ENCODE measurements at places on chromosomes 3 and 15. TPM values are rescaled to one million over a fixed set of nuclear protein-coding genes. Genes with fewer than 3 reads are reported as not detected.

GPR62 gene
- not detected for total RNA-seq

CCR9 gene
- not detected for total RNA-seq

TFDP2 gene
- 58.9 TPM for total RNA-seq

CCR8 gene
- 1.0 TPM for total RNA-seq

Data from renal cortical epithelial cell (primary cell).